ENCODE measurements at places on chromosomes 7 and 10.
A peak's percentile ranks its signal among the peaks of the same experiment; 100 is the strongest.

GRCh38 chr7:76386691-76387260 is 22.7 kb downstream of the SSC4D start:
- DNase-seq, result no peak

GRCh38 chr7:94059746-94060145 is 55.6 kb upstream of the BET1 start:
- no peak for DNase-seq

GRCh38 chr7:108149908-108150307 is 19.7 kb upstream of the LAMB4 start:
- DNase-seq, result no peak

DNA sequence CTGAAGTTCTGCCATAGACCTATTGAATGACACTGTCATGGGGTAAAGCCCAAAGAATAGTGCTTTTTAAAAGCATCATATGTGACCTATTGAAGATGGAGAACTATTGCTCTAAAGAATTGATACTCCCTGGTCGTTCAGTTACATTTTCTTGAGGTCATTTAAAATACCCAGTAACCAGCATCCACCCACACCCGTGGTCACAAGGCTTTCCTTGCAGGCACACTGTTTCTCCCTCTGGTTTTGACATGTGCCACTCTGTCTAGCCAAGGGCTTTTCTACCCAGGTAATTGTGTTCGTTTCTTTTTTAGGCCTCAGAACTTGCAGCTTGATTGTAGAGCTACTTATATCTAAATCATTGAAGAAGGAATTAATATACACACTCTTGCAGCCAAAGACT is 68.3 kb upstream of the LYZL2 start:
- no peak for DNase-seq

- no peak for DNase-seq
These were observed 35.0 kb downstream of the UNC5B start for GRCh38 chr10:71247414-71247705.

GRCh38 chr10:124233546-124234138 is 140.2 kb upstream of the CHST15 start:
- DNase-seq, result no peak

DNA sequence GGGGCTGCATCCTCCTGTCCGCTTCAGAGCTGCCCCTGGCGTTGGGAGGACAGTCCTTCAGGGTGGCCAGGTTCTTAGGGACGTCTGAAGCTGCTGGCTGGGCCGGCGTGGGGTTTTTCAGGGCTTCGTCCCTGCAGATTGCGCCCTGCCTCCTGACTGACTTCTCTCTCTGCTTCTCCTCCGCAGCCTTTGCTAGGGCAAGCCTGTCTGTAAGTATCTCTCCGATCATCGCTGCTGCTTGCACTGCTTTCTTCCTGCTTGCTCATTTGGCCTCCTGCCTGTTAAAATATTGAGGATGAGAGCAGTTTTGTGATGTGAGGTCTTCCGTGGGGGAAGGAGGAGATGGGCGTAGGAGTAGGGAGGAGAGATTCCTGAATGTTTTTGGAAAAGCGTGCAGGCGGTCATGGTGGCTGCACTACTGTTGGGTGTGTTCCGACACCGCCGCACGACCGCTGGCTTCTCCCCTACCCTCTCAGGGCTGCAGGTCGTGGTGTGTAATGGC is 25.3 kb downstream of the PFKFB3 start:
- no peak for DNase-seq

DNA sequence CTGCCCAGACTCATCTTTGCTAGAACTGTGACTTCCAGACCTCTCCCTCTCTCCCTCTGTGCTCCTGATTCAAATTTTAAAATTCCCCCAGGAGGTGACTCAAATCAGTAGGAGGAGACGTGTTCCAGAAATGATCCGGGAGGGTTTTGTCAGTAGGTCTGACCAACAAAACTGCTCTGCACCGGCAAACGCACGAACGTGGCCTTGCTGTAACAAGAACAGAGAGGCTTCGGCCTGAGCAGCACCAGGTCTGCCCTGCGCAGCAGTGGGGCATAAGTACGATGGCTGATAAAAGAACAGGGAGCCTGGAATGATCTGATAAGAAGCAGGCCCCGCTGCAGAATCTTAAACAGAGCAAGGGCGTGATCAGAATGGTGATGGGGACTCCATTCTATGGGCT is 152.7 kb upstream of the AUTS2 start:
- no peak for DNase-seq

DNA sequence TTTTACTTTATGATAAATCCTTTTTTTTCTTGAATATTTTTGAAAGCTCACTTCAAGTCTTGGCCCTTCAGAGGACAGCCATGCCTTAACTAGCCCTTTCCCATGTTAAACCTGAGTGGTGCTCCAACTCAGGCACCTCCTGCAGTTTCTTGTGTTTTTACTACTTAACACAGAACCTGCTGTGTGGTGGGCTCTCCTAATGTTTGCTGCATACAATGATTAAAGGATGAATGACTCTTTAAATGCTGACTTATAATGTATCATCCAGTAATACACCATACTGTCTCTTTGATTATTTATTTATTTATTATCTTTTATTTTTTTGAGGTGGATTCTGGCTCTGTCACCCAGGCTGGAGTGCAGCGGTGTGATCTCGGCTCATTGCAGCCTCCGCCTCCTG is 179.4 kb downstream of the SEMA3E start:
- DNase-seq, result no peak

GRCh38 chr10:110802090-110802489 is 69.6 kb upstream of the PDCD4 start:
- no peak for DNase-seq

DNA sequence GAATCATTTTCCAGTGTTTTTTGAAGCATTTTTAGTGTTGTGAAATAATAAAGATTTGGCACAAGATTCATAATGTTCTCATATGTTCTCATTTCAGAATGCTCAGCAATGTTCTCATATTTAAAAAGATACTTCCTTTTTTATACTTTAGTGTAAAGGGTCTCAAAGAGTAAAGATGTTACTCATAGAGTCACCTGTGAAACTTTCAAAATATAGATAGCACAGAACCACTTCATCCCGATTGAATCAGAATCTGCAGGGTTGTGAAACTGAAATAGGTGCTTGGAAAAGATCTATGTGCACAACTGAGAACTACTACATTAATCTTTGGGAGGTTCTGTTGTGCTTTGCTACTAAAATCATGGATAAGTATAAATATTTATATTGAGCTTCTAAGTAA is 144.7 kb downstream of the MDFIC start:
- no peak for DNase-seq

DNA sequence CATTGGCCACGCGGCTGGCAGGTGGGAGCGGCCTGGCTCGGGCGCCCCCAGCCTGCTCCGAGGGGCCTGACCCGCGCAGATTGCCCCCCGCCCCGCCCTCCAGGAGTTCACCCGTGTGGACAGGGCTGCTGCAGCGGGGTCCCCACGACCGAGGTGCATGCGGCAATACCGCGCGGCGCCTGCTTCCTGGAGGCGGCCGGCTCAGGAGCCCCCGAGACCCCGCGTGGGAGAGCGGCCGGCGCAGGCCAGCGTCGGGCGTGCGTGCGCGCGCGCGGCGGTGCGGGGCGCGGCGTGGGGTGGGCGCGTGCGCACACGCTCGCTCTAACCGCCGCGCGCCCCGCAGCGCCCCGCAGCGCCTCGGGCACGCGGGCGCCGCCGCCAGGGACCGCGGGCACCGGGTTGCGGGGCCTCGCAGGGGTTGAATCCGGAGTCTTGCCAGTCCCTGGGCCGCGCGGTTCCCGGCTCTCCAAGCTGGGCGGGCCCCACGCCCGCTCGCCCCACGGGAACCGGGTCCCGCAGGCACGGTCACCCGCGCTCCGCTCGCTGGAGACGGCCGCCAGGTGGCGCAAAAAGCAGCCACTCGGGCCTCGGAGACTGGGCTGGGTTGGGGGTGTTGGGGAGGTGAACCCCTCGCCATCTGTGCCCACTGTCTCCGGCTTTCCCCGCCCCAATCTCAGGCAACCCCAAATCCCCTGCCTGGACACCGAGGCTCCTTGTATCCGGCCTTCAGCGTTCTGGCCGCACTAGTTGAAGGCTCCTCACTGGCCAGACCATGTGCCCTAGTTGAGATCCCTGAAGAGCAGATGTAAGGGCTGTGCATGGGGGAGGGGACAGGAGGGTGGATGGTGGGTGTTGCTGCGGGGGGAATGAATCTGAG is 1.3 kb upstream of the ACHE start:
- DNase-seq, result peak; percentile 24

All from stimulated activated CD8-positive, alpha-beta memory T cell treated with anti-CD3 and anti-CD28 coated beads, Interleukin-15, amount 100 ng/mL, for 4 hours (primary cell).